ENCODE measurements at places on chromosomes 12 and 14.

GRCh38 chr14:54173802-54174201, 217.2 kb upstream of the BMP4 start:
- DNase-seq = peak; percentile 50

DNA sequence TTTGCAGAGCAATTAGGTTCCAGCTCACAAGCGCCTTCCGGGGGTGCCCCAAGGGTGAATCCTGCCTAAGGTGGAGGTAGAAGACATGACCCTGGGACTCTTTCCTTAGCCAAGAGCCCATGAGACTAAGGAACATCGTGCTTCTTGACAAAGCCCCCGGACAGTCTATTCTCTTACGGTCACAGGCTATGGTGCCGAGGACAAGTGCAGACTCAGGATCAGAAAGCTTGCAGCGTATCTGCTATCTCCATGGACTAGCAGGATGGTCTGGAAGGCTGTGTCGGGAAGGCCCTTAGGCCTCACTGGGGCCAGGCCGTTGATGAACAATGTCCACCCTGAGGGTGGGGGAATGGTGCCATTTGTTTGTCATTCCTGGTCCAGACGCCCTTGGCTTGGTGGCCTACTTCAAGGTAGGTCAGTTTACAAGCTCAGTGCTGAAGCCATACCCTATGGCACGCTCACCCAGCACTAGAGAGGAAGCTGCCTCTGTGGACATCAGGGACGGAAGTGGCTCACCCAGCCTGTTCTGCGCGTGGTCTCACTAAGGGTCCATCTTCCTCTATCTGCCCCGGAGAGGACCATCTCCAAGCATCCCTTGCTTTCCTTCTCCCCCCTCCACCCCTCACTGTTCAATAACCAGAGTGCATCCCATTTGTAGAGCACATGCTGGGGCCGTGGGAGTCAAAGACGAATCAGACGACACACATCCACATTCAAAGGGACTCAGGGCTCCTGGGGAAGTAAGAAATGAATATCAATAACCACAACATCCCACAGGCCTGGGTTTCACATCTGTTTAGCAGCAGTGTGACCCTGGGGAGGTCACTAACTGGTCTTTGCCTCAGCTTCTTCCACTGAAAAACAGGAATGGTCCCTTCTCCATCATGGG, 45.0 kb upstream of the IQSEC3 start:
- no peak for DNase-seq

- DNase-seq = no peak
These were observed 7.2 kb downstream of the MBIP start for GRCh38 chr14:36313206-36313605.

DNA sequence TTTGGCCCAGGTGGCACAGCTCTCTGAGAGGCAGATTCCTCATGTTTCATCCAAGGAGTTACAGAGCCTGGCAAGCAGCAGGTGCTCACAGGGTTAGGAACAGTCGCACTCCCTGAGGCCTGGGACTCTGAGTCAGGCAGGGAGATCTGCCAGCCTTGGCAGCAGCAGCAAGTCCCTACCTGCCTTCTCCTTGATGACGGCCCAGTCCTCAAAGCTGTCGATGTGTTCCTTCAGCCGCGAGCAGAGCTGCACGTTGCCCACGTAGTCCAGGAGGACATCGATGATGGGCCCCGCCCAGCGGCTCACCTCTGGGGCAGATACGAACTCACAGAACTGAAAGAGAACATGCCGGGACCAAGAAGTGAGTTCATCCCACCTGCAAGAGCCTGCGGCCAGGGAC, 10.4 kb downstream of the FAM181A start:
- DNase-seq = no peak

DNA sequence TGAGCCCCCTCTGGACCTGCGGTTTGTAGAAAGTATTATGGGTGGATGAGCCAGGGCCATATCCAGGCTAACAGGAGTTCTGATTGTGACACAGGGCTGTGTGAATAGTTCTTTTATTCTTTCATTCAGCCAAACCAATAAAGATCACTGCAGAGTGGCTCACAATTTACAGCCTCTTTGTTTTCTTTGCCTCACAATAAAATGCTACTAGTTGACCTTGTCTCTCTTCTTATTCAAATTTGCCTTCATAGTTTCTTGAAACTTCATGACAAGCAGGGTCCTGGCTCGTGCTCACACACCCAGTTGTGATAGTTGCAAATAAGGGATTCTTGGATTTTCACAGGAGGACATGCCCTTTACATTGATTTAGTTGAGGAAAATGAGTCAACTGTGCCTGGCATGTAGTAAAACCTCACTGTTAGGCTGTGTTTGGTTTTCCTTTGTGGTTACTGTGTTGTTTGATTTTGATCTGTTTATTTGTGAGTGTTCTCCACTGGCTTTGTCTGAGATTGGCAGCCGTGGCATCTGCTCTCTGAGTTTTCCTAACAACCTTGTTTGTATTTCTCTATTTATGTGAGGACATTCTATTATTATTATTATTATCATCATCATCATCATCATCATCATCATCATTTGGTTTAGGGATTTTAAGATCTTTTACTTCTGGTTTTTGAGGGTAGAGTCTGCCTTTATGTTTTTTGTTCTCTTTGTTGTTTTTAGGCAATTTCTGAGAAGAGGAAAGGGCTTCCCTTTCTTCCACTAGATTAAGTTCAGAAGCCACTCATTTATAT, 2.7 kb upstream of the KRT6B start:
- no peak for DNase-seq

- DNase-seq = peak; percentile 97
These were observed 354.0 kb downstream of the ETNK1 start for GRCh38 chr12:22978962-22979361.

GRCh38 chr14:100557658-100558057, 29.6 kb downstream of the BEGAIN start:
- no peak for DNase-seq

GRCh38 chr14:49641697-49642129, 6.7 kb upstream of the DNAAF2 start:
- DNase-seq = no peak

DNA sequence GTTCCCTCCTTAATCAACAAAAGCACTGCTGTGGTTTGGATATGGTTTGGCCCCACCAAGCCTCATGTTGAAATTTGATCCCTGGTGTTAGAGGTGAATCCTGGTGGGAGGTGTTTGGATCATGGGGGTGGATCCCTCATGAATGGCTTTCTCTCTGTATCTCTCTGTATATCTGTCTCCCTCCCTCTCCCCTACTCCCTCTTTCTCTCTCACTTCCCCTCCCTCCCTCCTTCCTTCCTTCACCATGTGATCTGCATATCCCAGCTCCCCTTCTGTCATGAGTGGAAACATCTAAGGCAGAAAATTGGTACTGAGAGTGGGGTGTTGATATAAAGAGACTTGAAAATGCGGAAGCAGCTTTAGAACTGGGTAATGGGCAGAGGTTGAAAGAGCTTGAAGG, 5.2 kb downstream of the GSKIP start:
- DNase-seq = no peak

DNA sequence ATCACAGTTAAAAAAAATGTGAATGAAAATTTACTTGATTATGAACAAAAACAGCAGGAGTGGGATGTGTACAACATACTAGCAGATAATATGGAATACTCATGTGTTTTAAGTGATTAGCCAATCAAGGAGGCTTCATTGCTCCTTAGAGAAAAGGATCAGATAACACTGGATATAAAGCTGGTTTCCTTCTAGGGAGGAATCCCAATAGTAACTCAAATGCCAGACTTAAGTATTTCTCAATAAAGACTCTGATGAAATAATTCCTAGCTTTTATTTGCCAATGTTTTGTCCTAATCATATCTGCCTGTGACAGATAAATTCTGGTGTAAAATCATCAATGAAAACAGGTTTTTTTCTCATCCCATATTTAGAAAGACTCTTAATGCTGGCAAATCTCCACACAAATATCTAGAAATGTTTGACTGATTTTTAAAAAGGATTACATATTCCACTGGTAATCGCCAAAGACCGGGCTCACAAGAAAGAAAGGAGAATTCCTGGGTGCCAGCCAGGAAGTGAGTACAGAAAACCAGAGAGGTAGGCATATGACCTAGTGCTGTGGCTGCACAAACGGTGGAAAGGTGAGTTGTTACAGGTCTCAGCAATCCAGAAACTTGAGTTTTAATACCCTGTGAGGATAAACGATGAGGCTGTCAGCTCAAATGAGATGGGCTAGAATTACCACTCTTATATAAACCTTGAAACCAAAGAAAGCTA, 108.6 kb upstream of the TTC7B start:
- peak; percentile 5 for DNase-seq

- no peak for DNase-seq
These were observed 175.5 kb downstream of the AACS start for GRCh38 chr12:125240717-125241116.

- DNase-seq = no peak
These were observed 576.1 kb downstream of the ALG10 start for GRCh38 chr12:34598352-34598827.

- no peak for DNase-seq
These were observed 118.6 kb downstream of the FUT8 start for GRCh38 chr14:65531148-65531547.

- peak; percentile 19 for DNase-seq
These were observed 440.3 kb upstream of the RGS6 start for GRCh38 chr14:71491931-71492330.

DNA sequence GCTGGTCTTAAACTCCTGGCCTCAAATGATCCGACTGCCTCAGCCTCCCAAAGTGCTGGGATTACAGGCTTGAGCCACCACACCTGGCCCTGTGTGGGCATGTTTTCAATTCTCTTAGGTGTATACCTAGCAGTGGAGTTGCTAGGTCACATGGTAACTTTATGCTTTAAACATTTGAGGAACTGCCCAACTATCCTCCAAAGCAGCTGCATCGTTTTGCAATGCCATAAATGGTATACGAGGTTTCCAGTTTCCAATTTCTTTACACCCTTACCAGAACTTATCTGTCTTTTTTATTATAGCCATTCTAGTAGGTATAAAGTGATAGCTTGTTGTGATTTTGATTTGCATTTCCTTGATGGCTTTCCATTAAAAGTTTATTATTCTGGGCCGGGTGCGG, 25.1 kb downstream of the RBMS2 start:
- DNase-seq = no peak

DNA sequence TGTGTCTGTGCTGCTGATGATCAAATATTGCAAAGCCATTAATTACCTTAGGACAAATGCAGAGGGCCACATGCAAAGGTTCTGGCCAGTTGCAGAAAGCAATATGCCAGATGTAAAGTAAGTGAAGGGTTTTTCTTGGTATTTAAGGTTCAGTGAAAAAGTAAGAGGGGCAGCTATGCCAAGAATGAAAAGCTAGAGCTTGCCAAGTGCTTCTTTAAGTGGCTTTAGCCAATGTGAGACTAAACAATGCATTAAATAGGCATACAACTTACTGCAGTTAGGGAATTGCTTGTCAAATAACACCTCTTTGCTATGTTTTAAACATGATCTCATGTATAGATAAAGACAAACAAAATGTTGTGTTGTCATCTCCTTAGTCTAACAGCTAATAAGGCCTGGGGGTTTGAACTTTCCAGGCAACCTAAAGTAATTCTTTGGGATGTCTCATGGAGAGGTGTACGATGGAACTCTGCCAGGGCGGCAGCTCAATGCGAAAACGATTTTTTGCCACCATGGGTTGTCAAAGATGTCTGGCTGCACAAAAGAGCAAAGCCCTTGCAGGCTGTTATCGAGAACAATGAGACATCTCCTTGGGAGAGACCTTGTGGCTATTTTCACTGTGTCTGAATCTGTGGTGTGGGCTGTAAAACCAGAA, 12.0 kb downstream of the IGF1 start:
- DNase-seq = no peak

GRCh38 chr14:36513012-36513420, 7.0 kb downstream of the NKX2-1 start:
- DNase-seq = no peak

- DNase-seq = no peak
These were observed 108.4 kb downstream of the RFLNA start for GRCh38 chr12:124403273-124403672.

GRCh38 chr12:89674326-89674942, 34.2 kb downstream of the ATP2B1 start:
- DNase-seq = no peak

DNA sequence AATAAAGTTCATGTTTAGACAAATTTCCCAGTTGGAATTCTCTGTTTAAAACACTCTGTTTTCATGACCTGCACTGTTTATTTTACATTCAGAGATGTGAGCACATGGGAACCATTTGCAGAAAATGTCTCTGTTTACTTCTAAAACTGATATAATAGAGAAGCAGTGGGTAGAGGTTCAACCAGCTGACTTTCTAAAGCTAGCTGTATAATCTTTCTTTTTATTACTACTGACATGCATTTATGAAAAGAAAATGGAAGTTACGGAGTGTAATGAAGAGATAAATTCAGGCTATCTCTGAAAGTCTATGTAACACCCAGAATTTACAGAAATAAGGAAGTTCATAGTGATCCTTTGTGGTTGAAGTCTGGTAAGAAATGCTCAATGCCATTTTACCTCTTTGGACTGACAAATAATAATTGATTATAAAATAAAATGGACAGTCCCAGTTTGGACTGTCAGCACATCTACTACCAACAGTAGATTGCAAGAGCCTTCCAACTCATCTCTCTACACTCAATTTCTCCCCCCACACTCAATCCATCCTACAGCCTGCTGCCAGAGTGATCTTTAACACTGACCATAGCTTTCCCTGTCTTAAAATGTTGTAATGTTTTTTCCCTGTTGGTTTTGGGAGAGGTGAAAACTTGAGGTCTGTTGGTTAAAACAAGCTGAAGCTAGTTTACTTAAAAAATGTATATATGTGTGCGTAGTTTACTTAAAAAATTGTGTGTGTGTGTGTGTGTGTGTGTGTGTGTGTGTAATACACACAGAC, 137.4 kb downstream of the AEBP2 start:
- no peak for DNase-seq

DNA sequence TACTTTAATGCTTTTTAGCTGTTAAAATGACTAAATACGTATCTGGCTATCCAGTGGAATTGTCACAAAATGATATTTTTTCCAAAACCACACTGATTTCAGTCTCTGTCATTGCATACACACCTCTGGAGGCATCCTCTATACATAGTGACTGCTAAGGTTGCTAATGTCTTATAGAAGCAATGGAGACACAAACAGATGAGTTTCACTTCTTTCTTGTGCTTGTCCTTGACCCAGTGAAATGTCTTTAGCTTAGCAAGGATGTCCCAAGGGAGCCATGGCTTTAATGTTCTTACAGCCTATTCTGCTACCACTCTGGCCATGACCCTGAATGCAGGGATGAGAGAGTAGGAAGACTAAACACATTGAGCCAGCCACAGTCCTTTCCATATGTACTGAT, 90.3 kb downstream of the TPH2 start:
- no peak for DNase-seq

- no peak for DNase-seq
These were observed 85.9 kb downstream of the CRADD start for GRCh38 chr12:93762912-93763553.

DNA sequence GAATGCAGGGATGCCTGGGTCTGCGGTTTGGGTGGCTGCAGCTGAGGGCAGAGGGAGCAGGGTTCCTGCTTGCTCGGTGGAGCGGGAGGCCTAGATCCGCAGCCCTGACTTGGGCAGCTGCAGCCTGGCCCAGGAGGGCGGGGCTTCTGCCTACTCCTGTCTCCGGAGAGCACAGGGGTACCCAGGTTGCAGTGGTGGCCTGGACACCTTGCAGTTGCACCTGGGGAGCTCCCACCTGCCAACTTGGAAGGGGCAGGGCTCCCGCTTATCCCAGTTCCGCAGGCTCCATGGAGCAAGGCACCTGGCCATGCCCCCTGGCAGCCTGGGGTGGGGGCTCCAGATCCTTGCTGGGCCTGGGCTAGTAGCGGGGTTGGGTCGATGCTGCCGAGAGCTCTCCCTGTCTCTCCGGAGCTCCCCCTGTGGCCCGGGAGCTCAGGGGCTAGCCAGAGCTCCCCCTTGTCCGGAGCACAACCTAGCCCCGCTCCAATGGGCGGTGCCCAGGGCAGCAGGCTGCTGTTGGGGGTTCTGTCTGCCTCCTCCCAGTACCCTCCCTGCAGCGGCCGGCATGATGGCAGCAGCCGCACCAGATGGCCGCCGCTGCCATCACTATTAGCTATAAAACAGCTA, 136.4 kb downstream of the PTPRR start:
- DNase-seq = no peak

Measured in fibroblast of upper back skin (primary cell).